Stimulated activated CD8-positive, alpha-beta memory T cell treated with anti-CD3 and anti-CD28 coated beads, Interleukin-12 subunit alpha, Interleukin-12 subunit beta, amount 100 ng/mL, for 1 hour (primary cell): ENCODE measurements at places on chromosomes 1 and 21.

GRCh38 chr21:41777951-41778815 lies 11.3 kb upstream of the RIPK4 start:
- no peak for DNase-seq

DNA sequence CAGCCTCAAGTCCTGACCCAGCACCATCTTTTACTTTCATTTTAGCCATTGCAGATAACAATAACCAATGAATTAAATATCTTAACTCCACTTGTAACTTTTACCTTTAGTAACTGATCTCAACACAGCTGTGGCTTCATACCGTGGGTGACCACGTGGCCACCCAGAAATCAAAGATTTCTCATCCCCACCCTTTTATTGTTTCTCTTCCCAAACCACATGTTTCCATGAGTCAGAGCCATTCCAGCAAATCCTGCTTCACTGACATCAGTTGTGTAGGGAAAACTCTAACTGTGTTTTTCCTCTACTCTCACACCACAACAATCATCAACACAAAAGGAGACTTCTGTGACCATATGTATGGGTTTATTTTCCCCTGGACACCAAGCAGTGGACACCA lies 25.1 kb upstream of the BRDT start:
- DNase-seq, result no peak

GRCh38 chr1:40438391-40439015 lies 11.8 kb upstream of the ZFP69B start:
- no peak for DNase-seq

DNA sequence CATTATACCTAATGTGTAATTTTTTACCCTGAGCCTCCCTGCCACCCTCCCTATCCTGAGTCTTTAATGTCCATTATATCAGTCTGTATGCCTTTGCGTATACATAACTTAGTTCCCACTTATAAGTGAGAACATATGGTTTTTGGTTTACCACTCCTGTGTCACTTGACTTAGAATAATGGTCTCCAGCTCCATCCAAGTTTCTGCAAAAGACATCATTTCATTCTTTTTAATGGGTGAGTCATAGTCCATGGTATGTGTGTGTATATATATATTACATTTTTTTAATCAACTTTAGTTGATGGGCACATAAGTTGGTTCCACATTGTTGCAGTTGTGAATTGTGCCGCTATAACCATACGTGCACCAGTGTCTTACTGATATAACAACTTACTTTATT lies 477.1 kb upstream of the NEGR1 start:
- DNase-seq, result no peak

DNA sequence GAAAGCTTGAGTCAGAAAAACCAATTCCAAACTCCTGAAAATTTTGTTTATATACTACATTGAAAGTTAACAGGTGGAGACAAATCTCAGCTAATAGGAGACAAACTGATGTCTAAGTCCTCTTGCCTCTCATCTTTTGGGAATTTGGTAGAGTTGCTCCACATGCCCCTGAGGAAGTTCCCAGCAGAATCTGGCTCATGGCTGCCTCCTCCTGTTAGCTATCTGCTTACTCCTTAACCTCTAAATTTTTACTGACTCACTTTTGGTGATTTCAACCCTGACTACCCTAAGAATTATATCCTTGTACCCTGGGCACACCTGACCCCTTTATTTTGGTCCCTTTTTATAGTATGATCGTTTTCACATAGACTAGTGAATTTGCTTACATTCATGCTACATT lies 633.7 kb upstream of the USP24 start:
- DNase-seq, result no peak
